ENCODE measurements at places on chromosomes 5 and 9.

DNA sequence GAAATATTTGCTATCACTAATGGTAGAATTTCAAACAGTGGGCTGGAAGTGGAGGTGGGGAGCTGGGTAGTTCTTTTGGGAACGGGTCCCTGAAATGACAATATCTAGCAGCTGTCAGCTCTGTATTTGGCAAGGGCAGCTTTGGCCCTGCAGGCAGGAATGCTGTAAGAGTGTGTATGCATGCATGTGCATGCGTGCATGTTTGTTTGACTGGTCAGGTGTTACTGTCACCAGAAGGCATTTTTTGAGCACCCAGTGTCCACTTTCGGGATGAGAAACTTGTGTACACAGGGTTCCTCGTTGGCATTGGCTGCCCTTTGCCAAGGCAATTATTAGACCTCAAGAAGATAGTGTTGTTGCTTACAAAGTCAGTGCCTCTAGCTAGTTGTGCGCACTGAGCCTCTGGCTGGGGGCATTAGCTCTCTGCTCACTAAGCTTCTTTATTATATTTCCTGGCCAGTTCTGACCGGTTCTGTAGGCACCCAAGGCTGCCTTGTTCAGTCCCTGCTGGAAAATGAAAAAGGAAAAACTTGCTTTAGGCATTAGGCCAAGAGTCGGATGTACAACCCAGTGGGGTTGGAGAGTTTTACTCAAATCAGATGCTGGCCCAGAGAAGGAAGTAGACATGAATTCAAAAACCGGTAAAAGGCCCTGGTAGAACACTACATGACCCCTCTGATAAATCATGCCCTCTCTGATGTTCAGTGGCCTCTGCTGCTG lies 2.0 kb downstream of the CYFIP2 start:
- no peak for DNase-seq

DNA sequence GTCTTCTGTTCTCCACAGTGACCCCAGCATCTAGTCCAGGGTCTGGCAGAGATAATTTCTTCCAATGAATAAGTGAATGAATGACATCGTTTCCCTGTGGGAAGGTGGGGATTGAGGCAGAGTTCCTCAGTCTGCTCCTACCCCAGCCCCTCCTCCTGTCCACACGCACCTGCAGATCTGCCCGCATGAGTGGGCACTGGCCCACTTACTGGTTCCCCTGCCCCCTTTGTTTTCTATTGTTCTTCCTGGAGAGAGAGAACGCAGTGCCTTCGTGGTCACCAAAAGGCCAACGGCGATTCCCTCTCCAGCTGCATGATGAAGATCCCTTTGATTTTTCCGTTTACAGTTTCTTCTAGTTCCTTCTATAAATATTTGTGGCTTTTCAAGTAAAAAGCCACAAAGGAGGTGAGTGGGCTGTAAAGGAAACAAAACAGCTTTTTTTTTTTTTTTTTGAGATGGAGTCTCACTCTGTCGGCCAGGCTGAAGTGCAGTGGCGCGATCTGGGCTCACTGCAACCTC lies 5.8 kb upstream of the FPGS start:
- DNase-seq: no peak

DNA sequence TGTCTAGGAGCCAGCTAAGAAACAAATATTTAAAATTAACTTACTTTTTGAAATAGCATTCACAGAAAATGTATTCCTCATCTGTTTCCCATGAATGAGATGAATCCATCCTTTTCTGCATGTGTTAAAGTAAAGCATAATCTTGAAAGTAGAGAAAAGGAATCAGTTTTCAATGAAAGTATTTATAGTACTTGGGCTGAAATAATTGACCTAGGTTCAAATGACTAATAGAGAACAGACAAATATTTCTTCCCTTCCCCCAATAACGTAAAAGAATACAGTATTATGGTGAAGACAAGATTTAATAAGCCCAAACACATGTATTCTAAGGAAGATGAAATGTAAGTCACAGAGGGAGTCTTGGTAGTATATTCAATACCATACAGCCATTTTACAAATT lies 403.5 kb downstream of the ZNF608 start:
- no peak for DNase-seq

GRCh38 chr5:10914741-10915480 lies 153.9 kb upstream of the DAP start:
- DNase-seq: no peak

GRCh38 chr5:158746979-158747378 lies 352.7 kb downstream of the EBF1 start:
- DNase-seq: no peak

DNA sequence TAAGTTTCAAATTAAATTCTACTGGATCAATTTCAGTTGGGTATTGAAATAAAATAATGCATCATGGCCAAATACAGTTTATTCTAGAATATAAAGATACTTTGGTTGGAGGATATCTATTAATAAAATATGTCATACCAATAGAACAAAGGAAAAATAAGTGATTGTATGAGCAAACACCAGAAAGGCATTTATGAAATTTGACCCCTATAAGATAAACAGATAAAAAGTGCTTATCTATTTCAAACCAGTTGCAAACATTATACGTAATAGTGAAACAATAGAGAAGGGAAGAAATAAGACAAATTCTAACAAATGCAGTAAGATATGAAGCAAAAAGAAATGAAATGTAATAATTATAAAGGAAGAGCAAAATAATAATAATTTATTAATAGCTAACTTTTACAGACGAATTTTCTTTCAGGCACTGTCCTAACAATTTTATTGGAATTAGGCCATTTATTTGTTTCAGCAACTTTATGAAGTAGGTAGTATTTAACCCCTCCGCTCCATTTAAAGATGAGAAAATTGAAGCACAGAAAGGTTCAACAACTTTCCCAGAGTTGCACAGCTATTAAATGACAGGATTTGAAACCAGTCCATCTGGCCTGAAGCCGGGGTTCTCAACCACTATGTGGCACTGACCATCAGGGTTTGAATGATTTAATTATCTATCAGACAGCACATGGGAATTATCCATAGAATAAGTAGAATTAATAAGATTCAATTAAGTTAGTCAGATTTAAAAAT lies 20.8 kb downstream of the ANKRD55 start:
- no peak for DNase-seq

DNA sequence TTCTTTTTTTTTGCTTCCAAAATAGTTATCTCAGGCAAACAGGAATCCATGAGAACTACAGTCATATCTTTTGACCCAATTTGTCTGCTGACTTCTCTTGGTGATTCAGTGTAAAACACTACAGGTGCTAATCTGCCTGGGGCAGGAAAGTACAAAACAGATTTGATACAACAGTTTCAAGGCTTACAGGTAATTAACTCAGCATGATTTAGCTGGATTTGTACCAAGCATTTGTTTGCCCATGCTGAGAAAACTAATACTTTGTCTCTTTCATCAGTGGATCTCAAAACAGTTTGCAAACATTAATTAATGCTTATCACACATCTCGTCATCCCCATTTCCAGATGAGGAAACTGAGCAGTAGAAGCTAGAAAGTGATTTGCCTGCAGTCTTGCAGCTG lies 312.5 kb upstream of the SEMA6A start:
- no peak for DNase-seq

- DNase-seq: no peak
Observed at GRCh38 chr5:149069711-149070110, 6.8 kb upstream of the SH3TC2 start.

DNA sequence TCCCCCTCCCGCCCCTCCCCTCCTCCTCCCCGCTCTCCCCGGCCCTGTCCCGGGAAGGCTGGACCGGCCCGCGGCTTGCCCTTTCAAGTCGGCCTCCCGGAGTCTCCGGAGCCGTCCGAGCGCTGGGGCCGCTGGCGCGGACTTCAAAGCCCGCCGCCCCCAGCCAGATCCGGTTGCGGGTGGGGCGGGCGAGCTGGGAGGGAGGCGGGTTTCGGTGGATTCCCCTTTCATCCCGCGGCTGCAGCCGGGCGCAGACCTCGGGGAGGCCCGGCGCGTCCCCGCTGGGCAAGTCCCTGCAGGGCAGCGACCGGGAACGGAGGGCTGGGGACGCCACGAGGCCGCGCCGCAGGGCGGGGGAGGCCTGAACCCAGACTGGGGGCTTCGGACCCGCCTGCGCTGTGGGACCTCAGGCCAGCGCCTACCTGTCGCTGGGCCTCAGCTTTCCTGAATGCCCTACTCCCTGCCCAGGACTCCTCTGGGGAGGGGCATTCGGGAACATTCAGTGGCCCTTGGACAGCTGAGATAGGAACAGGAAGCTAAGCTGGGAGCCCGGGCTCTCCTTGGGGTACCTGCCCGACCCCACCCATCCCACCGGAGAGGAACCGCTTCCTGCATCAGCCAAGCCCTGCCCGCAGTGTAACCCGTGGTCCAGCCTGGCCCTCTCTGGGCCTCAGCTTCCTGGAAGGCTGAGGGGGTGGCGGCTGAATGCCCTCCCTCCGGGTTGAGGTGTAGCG lies 23.4 kb downstream of the C9orf50 start:
- no peak for DNase-seq

DNA sequence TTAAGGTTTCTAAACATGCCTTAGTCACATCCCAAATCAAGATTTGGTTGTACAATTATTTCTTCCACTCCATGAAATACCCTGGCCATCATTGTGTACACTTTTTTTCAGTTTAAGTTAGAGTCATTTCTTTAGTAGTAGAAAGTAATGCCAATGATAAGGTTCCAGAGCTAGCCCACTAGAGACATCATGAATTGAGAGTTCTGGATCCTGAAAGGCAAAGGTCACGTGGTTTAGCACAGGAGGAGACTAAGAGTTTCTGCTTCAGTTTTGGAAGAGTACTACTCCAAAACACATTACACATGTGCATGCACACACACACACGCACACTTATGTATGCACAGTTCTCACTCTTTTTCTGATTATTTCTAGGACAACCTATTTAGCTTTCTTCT lies 4.8 kb upstream of the SREK1 start:
- no peak for DNase-seq

DNA sequence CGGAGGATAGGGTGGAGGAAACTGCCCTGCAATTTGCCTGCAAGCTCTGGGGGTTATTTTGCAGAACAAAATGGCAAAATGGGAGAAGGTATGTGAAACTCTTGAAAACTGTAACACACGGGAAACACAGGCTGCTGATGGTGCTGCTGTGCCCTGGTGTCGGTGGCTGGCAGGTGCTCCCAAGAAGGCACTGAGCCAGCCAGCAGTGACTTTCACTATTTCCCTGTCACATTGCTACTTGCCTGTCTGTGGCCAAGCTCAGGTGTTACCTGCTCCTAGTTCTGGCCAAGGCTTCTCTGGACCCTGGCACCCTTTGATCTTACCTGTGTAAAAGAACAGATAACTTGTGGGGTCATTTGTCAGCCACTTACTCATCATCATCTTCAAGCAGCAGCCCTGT lies 102.2 kb downstream of the CMYA5 start:
- DNase-seq: no peak

GRCh38 chr9:115910959-115911358 lies 242.6 kb upstream of the PAPPA start:
- no peak for DNase-seq

GRCh38 chr9:112925058-112925641 lies 34.5 kb upstream of the SLC46A2 start:
- no peak for DNase-seq

DNA sequence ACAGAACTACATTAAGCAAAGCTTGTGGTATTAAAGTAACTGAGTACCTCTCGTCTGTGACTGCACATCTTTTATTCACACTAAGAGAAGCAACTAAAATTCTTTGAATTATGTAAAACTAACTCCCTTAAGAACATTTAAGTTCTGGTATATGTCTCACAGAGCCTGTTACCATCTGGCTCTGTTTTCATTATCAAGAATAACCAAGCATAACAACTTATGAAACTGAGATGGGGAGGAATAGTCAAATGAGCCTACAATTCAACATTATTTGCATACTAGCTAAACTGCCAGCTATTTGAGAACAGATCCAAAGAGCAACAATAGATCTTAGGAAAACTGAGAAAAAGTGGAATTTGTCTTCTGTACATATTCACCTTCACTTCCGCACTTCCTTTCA lies 25.3 kb upstream of the ISOC1 start:
- no peak for DNase-seq

- DNase-seq: no peak
Observed at GRCh38 chr5:90099099-90099498, 310.5 kb downstream of the CETN3 start.

DNA sequence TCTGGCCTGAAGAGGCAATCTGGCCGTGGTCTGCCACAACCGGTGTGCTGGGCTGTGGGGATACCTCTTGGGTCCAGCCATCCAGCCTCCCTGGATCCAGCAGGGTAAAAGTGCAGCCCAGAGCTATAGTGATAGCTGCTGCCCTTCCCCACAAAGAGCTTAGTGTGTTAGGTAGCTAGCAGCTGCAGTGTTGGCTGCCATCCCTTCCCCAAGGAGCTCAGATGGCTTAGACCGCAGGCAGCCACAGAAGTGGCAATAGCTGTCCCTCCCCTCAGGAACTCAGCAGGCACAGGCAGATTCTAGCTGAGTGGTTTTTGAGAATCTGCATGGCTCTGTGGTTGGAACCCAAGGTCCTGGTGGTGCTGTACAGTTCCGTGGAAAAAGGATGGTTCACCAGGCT lies 40.1 kb downstream of the GIN1 start:
- DNase-seq: no peak

DNA sequence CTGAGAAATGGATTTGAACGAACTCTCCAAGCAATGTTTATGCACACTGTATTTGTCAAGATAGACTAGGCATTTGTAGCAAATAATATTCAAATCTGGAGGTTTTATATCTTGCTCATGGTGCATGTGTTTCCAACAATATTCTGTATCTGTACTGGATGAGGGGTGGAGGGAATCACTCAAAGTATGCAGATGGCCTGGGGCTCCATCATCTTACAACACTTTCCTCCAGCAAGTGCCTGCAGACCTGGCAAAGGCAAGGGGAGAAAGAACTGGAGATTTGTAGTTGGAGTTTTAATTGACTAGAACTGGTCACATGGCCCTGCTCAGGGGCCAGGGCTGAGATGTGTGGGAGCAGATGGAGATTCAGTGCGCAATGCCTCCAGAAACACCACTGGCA lies 309.0 kb downstream of the PLK2 start:
- DNase-seq: no peak

DNA sequence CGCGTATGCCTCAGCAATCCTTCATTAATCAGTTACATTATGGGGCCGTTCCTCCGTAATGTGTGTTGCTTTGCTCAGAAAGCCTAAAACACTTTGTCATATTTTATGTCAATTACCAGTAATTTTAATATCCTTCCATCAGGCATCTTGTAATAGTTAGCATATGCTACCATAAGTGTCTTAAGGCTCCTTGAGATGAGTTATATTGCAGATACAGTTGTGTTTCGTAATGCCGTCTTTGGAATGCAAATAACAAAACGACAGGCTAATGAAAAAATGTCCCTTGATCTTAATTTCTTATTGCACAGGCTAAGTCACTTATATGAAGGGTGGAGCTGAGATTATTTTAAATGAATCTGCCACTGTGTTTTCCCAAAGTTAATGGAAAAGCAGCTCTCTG lies 50.5 kb downstream of the TBCA start:
- DNase-seq: no peak

DNA sequence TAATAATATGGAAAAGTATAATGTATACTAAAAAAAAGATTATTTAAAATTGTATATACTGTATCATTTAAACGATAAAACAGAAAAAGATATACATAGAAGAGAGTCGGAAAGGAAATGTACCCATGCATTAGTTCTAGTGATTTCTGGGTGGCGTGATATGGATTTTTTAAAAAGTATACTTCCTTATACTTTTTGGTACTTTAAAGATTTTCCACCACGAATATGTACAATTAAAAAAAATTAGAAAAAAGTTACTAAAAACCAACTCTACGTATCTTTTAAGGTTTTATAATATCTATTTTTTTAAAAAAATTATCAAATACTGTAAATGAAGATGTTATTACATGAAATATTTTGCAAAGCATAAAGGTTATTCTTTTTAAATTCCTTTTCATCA lies 12.3 kb downstream of the PHF19 start:
- no peak for DNase-seq
